ENCODE measurements at places on chromosomes 4 and X.

DNA sequence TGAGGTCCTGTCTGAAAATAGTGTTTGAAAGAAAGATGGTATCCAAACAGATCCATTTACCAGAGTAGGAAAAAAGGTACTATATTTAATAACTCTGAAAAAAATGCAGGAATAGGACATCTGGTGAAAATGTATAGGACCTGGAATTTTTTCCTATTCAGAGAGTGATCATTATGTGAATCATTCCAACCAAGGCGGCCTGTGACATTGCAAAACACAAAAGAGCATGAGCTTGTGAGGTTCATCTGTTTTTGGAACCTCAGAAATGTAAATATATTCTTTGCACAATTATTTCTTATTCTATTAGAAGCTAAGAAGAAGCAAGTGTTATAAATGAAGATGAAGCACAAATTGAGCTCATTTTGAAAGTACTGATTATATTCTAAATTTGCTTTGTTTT, 2.0 kb downstream of the C4orf51 start:
- DNase-seq: no peak

DNA sequence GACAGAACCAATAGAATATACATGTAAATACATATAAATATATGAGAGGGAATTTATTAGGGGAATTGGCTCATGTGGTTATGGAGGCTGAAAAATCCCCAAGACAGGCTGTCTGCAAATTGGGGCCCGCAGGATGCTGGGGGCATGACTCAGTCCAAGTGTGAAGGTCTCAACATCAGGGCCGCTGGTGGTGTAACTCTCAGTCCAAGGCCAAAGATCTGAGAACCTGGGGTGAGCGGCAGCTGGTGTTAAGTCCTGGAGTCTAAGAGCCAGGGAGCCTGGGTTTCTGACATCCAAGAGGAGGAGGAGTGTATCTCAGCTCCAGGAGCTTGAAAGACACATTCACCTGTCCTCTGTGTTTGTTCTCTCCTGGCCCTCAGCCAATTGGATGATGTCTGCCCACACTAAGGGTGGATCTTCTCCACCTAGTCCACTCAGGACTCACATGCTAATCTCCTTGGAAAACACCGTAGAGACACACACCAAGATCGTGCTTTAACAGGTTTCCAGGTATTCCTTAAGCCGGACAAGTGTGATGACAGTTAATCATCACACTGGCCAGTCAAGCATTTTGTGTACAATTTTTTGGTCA, 28.9 kb downstream of the TIGD2 start:
- DNase-seq: no peak

- no peak for DNase-seq
These were observed 3.3 kb downstream of the NKX6-1 start for GRCh38 chr4:84495794-84496261.

GRCh38 chr4:38856524-38857337, at the start of gene TLR6:
Gene TLR6, minus strand, starts transcription at chr4:38856817. Its CDS starts 27,344 bp downstream, at chr4:38829473.
- peak; percentile 72 for DNase-seq

DNA sequence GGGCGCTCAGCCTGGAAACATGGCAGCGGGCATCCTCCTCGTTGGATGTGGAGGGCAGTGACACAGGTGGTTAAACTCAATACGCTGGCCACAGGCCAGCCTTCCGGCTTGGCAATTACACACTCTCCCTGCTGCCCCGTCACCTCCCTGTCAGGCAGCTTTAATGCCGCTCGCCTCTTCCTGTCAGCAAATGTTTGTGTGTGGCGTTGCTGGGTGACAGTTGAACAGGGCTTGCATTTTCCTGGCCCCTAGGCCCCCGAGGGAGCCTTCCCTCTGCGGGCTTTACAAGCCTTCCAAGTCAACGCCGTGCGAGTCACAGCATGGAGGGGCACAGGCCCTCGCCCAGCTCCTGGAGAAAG, 620.0 kb downstream of the BCOR start:
- no peak for DNase-seq

GRCh38 chrX:15645266-15645665, 19.3 kb downstream of the CLTRN start:
- DNase-seq: no peak

GRCh38 chr4:127370604-127371003, 262.2 kb upstream of the INTU start:
- DNase-seq: no peak

DNA sequence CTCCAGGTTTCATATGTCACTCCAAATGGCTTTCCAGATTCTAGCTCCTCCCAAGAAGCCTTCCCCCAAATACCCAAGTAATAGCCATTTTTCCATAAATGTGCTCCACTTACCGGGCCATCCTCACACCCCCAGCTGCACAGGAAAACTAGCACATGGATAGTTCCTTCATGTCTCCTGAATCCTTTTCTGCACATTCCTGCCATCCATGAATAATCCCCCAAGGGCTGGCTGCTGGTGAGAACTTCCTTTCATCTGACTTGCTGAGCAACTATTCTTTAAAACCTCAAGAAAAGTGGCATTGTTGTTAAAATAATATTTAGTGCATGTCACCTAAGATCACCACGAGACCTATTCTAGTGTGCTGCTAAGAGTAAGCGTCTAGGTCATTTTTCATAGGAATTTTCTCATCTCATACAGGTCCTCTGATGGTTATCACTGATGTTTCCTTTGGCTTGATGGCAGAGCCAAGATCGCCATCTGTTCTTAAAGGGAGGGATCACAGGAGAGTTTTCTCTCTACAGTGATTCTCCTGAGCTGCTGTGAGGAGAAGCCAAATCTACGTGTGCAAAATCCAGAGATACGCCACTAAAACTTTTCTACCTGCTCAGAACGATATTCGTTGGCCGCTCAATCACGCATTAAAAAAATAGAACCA, 71.3 kb downstream of the MAP3K15 start:
- DNase-seq: no peak

- no peak for DNase-seq
These were observed 514.3 kb downstream of the PCDH7 start for GRCh38 chr4:31234494-31234893.

- no peak for DNase-seq
These were observed 36.2 kb downstream of the CT47B1 start for GRCh38 chrX:120839491-120839890.

DNA sequence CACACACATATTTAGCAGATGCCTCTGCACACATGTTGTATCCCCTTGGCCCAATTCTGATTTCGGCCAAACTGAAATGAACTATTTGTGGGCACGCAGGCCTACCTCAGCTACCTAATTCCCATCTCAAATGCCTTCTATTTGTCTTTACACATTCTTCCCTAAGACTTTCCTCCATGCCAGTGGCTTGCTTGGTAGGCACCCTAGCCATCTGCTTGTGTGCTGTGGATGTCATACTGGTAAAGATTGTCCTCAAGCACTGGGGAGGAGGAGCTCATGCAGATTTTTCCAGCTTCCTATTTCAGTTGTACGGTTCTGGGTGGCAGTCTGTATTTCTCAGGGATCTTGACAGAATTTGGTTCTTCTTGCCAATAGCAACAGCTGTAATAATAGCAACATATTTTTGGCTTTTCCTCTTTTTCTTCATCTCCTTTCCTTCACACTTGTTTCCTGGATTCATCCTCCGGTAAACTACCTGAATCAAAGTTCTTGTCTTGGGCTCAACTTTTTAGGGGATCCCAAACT, 514.3 kb downstream of the ADGRL3 start:
- DNase-seq: no peak

DNA sequence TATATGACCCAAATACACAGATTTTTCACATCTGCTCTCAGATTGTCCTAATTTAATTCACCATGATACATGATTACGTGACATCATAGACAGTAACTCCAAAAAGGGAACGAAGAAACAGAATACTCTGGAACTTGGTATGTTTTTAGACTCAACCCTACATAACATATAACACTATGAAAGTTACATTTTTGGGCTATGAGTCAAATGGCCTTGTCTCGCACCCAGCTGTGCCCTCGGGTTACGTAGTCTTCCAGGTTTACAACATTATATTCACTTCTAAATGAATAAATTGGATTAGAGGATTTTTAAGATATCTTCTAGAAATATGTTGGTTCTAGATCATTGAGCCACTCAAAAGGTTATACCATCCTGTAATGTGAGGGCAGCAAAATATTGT, 2089.6 kb upstream of the TENM3 start:
- DNase-seq: no peak

- DNase-seq: no peak
These were observed 1.1 kb downstream of the ARHGAP36 start for GRCh38 chrX:131059246-131059645.

DNA sequence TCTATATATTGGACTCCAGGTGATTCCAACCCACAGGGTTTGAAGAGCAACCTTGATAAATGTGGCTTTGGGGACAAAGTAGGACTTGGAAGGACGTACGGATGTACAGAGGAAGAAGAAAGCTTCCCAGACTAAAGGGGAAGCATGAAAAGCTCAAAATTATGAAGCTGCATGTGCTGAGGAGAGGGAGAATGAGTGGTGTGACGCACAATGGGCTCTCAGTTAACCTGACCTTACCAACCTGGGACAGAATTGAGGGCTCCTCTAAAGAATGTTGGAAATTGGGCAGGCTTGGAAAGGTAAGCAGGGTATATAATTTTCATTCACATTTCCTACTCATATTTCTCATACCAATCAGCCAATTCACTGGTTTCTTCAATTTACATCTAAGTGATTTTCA, 10.5 kb upstream of the TIGD2 start:
- no peak for DNase-seq

DNA sequence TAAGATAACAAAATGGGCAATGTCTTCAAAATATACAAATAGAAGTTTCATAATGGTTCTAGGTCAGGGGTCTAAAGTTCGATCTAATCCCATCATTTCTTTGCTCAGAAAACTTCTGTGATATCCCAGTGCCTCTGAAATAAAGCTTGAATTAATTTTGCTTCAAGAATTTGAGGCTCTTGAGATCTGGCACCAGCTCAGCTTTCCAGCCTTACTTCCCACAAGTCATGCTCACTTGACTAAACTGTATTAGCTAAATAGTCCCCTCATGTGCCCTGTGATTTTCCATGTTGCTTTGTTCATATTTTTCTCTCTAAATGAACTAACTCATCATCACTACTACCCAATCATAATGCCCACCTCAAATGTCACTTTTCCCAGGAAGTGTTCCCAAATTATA, 50.8 kb upstream of the MBNL3 start:
- DNase-seq: no peak

DNA sequence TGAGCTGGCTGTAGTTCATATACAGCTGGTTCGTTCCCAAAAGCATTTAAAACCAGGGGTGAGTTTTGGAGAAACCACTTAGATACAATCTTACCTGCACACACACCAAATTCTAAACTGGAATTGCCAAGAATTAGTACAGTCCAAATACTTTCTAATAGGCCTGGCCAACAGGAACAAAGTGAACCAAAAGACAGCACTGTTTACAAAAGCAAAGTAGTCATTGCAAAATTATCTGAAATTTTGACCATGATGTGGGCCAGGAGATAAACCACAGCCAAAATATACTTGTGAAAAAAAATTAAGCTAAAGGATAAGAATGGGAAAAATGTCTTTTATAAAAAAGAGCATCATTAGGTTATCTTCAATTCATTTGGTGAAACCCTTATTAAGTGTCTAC, 37.9 kb upstream of the NAP1L5 start:
- DNase-seq: no peak

- DNase-seq: no peak
These were observed 17.8 kb downstream of the HSD17B13 start for GRCh38 chr4:87304745-87305432.

GRCh38 chr4:39043861-39044363, 11.7 kb upstream of the TMEM156 start:
- DNase-seq: no peak

- no peak for DNase-seq
These were observed 63.0 kb downstream of the MBNL3 start for GRCh38 chrX:132425744-132426318.

DNA sequence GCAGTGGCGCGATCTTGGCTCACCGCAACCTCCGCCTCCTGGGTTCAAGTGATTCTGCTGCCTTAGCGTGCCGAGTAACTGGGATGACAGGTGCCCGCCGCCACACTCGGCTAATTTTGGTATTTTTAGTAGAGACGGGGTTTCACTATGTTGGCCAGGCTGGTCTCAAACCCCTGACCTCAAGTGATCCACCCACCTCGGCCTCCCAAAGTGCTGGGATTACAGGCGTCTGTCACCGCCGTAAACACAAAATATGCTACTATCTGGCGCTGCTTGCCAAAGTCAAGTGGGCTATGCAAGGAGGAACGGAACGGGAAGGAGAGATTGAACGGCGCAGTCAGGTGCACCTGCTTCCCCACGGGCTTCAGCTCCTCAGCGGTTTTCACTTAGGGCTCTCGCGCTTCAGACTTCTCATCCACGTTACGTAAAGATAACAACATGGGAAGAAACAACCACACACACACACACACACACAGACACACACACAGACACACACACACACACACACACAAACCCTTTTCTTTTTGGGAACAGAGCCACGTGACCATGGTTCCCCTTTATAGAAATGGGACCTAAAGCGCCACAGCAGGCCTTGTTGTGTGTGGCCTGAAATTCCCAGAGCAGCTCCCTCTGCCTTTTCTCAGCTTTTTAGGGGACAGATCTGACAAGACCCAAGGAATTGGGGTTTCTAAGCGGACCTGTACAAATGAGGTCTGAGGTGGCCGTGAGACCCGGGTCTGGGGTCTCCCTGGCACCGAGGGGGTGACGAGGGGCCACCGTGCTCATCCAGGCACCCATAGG, 1.5 kb downstream of the P2RY8 start:
- DNase-seq: peak; percentile 64

GRCh38 chrX:22378296-22378695, 105.6 kb downstream of the CBLL2 start:
- no peak for DNase-seq

- no peak for DNase-seq
These were observed 22.9 kb downstream of the ABLIM2 start for GRCh38 chr4:8135666-8136065.

DNA sequence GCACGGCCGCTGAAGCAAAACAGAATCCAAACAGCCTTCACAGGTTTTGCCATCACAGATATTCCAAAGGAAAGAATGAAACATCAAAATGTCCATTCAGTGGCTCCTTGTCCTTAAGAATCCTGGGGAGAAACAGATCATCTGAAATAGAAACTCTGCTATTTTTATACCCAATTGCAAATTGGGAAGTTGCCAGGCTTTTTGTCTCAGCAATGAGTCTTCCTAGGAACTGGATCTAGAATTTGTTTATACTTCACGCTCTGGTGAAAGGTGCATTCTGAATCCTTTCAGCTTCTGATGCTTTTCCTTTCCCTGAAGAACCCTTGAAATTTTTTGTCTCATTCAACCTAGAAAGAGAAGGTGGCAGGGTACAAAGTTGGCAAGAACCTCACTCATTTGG, 218.9 kb downstream of the FBXW7 start:
- no peak for DNase-seq

Measured in DND-41 (cell line).